PC-3 (cell line): ENCODE measurements at places on chromosomes 4 and X.

DNA sequence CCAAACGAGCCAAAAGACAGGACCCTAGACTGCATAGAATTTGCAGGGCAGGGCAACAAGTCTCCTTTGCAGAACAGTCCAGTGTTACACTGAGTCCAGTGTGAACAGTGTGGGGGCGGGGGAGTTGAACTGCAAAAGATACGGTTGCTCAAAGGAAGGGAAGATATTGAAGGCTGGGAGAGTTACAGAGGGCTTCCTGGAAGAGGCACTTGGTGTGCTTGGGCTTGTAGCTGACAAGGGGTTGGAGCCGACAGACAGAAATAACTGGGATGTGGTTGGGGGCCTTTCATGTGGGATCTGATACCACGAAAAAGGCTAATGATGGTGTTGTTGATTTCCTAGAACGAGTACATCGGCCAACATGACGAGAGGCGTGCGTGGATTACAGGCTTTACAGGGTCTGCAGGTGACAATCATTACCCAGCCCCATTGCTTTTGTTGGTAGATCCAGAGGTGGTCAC is 6.1 kb downstream of the XPNPEP2 start:
- H3K27ac ChIP-seq: no peak overlapping the region
- no peaks in the 10 kb centered on the region for H3K36me3 ChIP-seq
- DNase-seq: no peak
- no peaks in the 10 kb centered on the region for H3K4me1 ChIP-seq

GRCh38 chr4:152369902-152370295 is 166.0 kb downstream of the FBXW7 start:
- no peak overlapping the region for H3K27ac ChIP-seq
- H3K36me3 ChIP-seq: no peaks in the 10 kb centered on the region
- no peaks in the 10 kb centered on the region for H3K4me1 ChIP-seq
- no peak overlapping the region for H3K4me3 ChIP-seq
- no peaks in the 10 kb centered on the region for H3K27me3 ChIP-seq
- peak; percentile 24 for DNase-seq

DNA sequence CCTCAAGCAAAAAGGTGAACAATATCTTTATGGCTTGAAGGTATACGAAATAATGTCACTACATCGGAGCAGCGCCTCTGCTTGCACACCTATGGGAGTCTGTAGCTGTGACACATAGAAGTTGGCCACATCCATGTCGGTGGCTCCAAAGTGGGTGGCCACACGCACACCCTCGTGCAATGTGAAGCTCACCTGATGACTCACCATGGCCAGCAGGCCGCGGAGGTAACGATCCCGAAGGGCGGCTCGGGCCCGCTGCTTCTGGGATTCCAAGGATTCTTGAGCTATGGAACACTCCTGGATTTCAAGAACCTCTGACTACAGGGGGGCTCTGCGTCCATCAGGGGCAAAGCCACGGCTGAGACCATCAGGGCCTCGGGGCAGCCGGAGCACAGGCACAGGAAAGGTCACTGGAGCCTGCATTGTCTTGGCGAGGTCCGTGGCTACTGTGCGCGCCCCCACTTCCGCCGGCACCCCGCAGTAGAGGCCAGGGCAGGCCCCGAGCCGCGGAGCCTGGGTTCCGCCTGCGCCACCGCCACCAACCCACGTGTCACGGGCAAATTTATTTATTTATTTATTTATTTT is 25.2 kb downstream of the NYX start:
- H3K36me3 ChIP-seq: no peaks in the 10 kb centered on the region
- no peak overlapping the region for H3K27ac ChIP-seq
- DNase-seq: no peak
- H3K4me1 ChIP-seq: peaks cover 9% of the 10 kb centered on the region
- H3K4me3 ChIP-seq: no peak overlapping the region

DNA sequence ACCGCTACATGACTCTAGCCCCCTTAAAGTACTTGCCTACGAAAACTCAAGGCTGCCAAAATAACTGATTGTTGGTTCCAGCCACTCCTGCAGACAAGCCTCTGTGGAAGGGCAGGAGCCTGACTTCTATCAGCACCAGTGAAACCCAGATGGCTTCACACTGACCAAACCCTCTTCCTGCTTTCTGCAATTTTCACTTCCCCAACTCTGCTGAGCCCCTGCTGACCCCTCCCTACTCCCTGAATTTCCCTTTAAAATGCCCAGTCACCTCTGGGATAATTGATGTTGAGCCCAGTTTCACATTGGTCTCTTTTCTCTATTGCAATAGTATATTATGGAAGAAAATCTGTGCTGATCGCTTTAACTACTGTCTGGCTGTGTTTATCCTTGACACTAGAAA is 61.6 kb upstream of the STS start:
- H3K27me3 ChIP-seq: no peaks in the 10 kb centered on the region
- H3K36me3 ChIP-seq: no peaks in the 10 kb centered on the region; the same call in 1 of the 2 replicates
- DNase-seq: no peak
- H3K4me3 ChIP-seq: no peak overlapping the region

DNA sequence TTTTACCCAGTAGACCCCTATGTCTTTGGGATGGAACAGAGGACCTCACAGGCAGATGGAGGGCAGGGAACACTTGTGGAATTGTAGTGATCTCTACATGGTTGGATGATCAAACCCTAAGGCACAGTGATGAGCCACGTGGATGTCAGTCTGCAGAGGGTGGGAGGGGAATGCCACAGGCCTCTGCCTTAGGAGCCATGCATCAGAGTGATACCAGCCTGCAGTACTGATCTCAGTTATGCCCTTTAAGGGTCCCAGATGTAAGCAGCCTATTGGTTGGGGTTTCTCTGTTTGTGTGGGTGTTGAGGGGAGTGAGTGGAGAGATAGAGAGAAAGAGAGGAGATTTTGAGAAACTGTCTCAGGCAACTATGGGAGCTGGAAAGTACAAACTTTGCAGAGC is 39.9 kb upstream of the XAGE1B start:
- no peak overlapping the region for H3K27ac ChIP-seq
- no peaks in the 10 kb centered on the region for H3K36me3 ChIP-seq
- no peak overlapping the region for H3K4me3 ChIP-seq
